Hindlimb muscle (tissue), 1 donor: ENCODE measurements at places on chromosomes 5 and 9.

- DNase-seq: no peak
Observed at GRCh38 chr5:111961862-111962261, 204.9 kb upstream of the NREP start.

- DNase-seq: no peak
Observed at GRCh38 chr5:144308906-144309670, 138.4 kb downstream of the KCTD16 start.

GRCh38 chr5:40006260-40006659 is 581.5 kb upstream of the DAB2 start:
- no peak for DNase-seq

GRCh38 chr5:4643190-4643589 is 496.9 kb upstream of the ADAMTS16 start:
- DNase-seq: no peak

DNA sequence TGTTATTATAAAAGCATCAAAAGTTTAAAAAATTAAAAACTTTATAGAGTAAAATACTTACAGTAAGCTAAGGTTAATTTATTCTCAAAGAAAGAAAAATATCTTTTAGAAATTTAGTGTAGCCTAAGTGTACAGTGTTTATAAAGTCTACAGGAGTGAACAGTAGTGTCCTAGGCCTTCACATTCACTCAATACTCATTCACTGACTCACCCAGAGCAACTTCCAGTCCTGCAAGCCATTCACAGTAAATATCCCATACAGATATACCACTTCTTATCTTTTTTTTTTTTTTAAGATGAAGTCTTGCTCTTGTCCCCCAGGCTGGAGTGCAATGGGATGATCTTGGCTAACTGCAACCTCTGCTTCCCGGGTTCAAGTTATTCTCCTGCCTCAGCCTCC is 73.1 kb upstream of the FST start:
- no peak for DNase-seq

GRCh38 chr9:79224672-79225433 is 346.9 kb upstream of the TLE4 start:
- no peak for DNase-seq

DNA sequence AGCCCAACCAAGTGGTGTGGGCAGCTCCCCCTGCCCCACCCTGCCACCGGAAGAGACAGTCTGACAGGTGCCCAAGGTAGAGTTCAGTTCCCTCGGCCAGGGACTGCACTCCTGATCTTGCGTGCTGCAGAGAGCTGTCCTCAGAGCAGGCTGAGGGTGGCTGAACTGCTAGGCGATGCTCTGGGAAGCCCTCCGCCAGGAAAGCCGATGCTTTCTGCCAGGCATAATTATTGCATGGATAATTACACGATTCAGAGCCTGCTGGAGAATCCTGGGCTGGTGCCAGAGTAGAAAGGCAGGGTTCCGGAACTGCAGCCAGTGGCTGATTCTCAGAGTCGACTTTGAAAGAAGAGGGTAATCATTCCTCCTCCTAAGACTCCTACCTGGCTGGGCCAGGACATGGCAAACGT is 19.3 kb downstream of the KCNIP1 start:
- no peak for DNase-seq

DNA sequence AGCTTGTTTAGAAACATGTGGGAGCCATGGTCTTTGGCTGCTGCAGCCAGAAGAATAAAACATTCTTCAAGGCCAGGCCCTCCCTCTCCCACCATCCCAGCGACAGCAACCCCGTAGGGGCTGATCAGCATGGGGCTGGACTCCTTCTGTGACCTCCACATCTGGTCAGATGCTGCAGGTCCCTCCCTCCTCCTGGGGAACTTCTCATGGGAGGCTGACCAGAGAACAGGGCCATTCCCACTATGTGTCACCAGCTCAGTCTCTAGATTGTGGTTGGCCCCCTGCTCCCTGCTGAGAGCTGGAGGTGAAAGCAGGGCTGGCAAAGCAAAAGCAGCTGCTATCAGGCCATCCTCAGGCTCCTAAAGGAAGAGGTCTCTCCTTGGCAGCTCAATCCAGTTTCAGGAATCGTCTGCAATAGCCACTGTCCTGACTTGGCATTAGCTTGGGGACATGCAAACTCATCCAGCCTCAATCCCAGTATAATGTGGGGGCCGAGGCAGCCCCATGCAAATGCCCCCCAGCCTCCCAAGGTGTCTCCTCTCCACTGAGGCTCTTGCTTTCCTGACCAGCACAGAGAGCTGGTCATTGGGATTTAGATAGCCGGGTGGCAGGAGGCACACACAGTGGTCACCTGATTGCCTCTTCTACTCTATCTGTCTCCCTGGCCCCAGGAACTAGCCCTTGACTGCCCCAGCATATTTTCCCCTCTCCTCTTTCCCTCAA is 81.5 kb downstream of the NRG2 start:
- no peak for DNase-seq
